T-helper 22 cell (primary cell): ENCODE measurements at places on chromosomes 7 and 10.

- DNase-seq = no peak
These were observed 193.3 kb downstream of the RAMP3 start for GRCh38 chr7:45350896-45351295.

DNA sequence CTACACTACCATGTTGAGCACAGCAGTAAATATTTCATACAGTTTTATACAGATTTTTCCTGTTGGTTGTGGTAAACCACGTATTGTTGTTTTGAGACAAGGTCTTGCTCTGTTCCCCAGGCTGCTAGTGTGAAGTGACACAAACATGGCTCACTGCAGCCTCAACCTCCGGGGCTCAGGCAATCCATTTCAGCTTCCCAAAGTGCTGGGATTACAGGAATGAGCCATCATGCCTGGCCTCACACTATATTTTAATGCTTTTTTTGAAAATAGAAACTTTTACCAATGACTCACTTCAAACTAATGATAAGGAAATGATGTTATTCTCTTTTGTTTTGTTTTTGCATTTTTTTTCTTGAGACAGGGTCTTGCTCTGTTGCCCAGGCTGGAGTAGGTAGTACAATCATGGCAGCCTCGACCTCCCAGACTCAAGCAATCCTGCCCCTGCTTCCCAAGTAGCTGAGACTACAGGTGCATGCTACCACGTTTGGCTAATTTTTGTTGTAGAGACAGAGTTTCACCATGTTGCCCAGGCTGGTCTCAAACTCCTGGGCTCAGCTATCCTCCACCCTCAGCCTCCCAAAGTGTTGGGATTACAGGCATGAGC, 210.6 kb downstream of the TPST1 start:
- no peak for DNase-seq

- no peak for DNase-seq
These were observed 212.5 kb downstream of the SEC23IP start for GRCh38 chr10:120105001-120105400.

- DNase-seq = no peak
These were observed 735.0 kb upstream of the ZWINT start for GRCh38 chr10:57096044-57096443.

GRCh38 chr7:151896086-151896485, 19.2 kb upstream of the PRKAG2 start:
- no peak for DNase-seq

- no peak for DNase-seq
These were observed 27.7 kb upstream of the BPGM start for GRCh38 chr7:134618756-134619530.

DNA sequence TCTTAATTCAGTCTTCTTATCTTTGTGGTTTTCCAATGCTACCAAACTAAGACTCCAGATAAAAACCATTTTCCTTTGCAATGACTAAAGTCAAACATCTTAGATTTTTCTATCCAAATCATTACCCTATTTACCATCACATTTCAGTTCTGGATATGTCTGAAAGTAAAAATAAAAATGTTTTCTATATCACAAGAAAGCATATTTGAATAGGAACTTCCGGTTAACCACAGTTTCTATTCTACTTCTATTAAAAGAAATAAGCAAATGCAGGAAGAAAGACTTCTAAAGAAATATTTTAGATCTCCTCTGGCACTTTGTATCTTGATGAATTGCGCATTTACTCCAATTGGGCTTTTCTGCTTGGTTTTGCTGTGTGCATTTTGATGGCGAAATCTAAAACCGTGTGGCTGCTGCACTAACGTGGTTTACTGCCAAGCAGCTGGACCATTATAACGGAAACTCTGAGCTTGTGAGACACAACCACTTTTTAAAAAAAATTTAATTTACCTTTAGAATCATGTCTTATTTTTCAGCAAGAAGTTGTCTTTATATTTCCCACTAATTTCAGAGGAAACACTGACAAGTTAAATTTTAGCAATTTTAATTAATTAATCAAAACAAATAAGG, 146.1 kb downstream of the VPS50 start:
- no peak for DNase-seq

- no peak for DNase-seq
These were observed 354.2 kb upstream of the ZWINT start for GRCh38 chr10:56715262-56715661.

DNA sequence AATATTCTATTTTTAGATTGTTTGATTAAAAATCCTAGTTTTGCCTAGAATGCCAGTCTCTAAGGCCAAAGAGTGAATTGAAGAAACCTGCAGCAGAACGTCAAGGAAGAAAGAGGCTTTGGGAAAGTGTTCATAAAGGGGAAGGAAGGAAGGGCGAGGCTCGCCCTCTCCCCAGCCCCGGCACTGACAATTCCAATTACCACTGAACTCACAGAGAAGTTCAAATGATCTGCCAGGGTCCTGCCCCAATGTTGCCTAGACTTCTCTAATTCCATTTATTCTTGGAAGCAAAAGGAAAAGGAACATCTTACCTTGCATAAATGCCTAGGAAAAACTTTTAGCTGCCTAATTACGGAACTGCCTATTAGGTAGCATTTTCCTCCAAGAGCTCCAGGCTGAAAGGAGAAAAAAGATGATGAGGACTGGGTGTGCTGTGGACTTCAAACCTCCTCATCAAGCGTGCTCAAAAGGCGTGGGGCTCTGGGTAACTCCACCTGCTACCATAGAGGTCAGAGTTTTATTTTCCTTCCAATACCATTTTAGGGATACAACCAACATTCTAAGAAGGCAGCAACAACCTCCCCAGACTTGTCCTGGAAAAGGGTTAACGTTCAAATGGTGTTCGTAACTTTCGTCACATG, 134.5 kb downstream of the PKD1L1 start:
- no peak for DNase-seq

DNA sequence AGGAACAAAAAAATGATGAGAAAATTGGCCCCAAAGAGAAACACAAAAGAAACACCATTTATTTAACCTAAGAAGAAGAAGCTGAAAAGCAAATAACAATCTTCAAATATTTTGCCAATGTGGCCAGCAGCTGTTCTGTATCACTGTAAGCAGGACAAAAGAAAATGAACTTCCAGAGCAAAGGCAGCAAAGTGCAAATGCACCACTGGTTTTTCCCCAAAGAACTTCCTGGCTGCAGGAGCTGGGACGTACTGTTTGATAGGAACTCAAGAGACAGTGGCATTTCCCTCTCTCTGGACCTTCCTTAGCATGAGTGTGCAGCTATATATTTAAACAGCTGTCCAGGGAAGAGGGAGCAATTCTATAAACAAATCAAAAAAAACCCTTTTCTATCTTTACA, 60.4 kb downstream of the RNLS start:
- no peak for DNase-seq

- no peak for DNase-seq
These were observed 19.0 kb downstream of the MINPP1 start for GRCh38 chr10:87523731-87524130.

GRCh38 chr10:8913720-8914119, 859.2 kb downstream of the GATA3 start:
- DNase-seq = no peak

DNA sequence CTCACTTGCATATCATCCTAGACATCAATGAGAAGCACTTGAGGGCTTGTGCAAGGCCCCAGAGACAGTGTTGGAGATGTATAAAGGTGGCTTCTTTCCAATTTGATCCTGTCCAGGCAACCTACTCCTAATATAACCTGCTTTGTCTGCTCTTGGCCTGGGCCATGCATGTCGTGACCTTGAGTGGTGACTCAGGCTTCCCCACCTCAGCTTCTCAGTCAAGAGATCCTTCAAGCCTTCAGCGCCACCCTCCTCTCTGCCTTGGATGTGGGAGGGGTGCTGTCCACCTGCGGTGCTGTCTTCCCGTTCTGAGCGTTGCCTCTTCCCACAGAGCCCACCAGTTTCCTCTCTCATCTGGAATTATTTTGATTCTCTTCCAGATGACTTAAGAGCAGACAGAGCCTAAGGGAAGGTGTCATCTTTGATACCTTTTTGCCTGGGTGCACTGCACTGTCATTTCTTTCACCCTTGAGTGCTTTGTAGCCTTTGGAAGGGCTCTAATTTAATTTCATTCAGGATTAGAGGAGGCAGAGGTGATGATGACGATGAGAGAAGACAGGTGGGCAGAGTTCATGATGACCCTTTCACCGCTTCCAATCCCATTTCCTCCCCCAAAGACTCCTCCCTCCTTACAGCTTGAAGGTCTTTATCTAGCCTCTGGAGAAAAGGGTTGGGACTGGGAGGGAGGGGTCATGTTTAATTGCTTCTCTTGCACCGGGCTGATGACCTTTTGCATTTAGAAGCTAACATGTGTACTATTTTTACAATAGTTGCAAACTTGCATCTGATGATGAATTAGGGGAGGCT, 6.9 kb downstream of the LSMEM1 start:
- no peak for DNase-seq
